Epithelial cell of proximal tubule (primary cell): ENCODE measurements at places on chromosomes 12 and 14. TPM values are rescaled to one million over a fixed set of nuclear protein-coding genes. Genes with fewer than 3 reads are reported as not detected.
A peak's percentile ranks its signal among the peaks of the same experiment; 100 is the strongest.

GALC gene
- total RNA-seq, result 12.1 and 16.9 TPM in 2 replicates

CPNE6 gene
- not detected in 2 replicates for total RNA-seq

KERA gene
- total RNA-seq, result not detected in 2 replicates

FOXG1 gene
- total RNA-seq, result 0.06 and 0.14 TPM in 2 replicates

PPFIA2 gene
- 0.06 and 0.80 TPM in 2 replicates for total RNA-seq

IL22 gene
- not detected in 2 replicates for total RNA-seq

SMIM41 gene
- total RNA-seq, result not detected in 2 replicates

ATG14 gene
- 5.0 and 5.1 TPM in 2 replicates for total RNA-seq

CD4 gene
- total RNA-seq, result 0.07 and 0.75 TPM in 2 replicates

GRCh38 chr12:46358791-46359666 lies 13.5 kb downstream of the SLC38A2 start:
- DNase-seq, result no peak

GRCh38 chr12:26443309-26443708 lies 247.9 kb downstream of the SSPN start:
- DNase-seq, result no peak

DNA sequence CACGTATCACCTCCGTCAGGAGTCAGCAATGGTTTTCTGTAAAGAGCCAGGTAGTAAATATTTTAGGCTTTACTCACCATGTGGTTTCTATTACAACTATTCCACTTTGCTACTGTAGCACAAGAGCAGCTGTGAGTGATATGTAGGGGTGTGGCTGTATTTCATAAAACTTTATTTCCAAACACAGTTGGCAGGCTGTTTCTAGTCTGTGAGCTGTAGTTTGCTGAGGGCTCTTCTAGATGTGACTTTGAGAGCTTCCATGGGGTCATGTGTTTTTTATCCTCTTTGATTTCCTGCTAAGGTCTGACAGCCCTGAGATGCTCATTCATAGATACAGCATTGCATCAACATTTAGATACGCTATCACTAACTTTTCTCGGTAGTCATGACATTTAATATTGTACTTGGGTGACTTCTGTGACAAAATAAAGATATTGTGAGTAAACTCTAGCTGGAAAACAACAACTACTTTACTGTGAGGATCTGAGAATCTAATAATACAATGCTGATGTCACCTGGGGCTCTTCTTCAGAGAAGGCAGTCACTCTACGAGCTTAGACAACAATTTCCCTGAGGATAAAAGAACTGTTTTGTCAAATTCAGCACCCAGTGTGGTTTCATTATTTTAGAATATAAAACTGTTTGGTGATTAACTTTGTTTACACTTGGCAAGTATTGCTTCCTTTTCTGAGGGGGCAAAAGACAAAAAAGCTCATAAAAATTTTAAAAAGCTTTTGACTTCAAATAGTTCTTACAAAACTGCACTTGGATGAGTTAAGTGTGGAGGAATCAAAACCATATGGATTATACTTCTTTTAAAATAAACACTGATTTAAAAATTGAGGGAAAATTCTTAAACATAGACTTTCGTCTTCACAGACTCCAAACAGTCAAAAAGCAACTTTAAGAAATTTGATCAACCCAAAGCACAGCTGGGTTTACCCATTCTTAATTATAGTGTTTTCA lies 231.2 kb upstream of the DCN start:
- peak; percentile 45 for DNase-seq

GRCh38 chr12:5864972-5865371 lies 80.1 kb downstream of the ANO2 start:
- DNase-seq, result no peak

- no peak for DNase-seq
Measured at GRCh38 chr12:116040402-116040801, 237.1 kb downstream of the MED13L start.

GRCh38 chr14:79724934-79725717 lies 486.2 kb downstream of the DIO2 start:
- DNase-seq, result no peak

DNA sequence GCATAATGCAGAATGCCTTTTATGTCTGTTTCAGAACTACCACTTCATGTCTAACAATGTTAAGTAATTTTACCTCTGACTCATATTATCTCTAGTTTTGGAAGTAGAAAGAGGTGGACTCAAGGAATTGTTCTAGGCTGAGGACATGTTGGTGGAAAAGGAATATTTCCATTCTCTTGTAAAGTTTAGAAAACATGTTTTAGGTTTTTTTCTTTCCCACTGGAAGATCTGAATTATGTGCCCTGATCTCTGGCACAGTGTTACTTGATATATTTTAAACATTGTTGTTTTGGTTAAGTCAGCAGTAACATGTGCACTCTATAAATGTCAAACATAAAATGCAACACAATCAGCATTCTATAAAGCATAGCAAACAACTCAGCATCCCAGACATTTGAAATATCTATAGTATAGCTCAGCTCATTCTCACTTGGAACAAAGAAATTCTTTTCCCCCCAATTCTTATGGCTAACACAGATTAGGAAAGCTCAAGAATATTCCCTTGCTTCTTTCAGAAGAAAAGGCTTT lies 202.3 kb downstream of the STXBP6 start:
- DNase-seq, result no peak

- no peak for DNase-seq
Measured at GRCh38 chr12:32201096-32201495, 94.4 kb downstream of the BICD1 start.

- DNase-seq, result peak; percentile 73
Measured at GRCh38 chr14:64654246-64654900, 49.9 kb upstream of the PLEKHG3 start.

- DNase-seq, result no peak
Measured at GRCh38 chr12:38399711-38400206, 83.2 kb downstream of the ALG10B start.
